ENCODE measurements at places on chromosomes 6 and 20.
A peak's percentile ranks its signal among the peaks of the same experiment; 100 is the strongest.

- no peak for DNase-seq
These were observed 570.8 kb downstream of the UTRN start for GRCh38 chr6:144855812-144856531.

GRCh38 chr20:42775866-42776265 is 413.8 kb downstream of the PTPRT start:
- DNase-seq: no peak

GRCh38 chr20:60812561-60812960 is 439.5 kb upstream of the CDH4 start:
- no peak for DNase-seq

DNA sequence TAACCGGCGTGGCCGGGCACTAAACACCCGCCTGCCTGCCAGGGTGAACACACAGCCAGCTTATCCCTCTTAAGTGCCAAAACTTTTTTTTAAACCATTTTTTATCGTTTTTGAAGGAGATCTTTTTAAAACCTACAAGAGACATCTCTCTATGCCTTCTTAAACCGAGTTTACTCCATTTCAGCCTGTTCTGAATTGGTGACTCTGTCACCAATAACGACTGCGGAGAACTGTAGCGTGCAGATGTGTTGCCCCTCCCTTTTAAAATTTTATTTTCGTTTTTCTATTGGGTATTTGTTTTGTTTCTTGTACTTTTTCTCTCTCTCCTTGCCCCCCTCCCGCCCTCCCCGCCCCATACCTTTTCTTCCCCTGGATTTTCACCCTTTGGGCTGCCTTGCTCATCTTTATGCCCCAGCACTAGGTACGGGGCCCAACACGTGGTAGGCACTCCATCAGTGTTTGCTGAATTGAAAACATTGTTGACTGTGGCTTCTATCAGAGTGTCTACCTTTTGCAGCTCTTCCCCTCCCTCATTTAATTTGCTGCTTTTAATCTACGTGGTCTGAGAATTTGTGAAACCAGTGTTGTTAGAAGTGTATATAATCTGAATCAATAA is 1.5 kb downstream of the ZCCHC3 start:
- peak; percentile 58 for DNase-seq

- DNase-seq: no peak
These were observed 216.7 kb downstream of the ATXN1 start for GRCh38 chr6:16544521-16544920.

DNA sequence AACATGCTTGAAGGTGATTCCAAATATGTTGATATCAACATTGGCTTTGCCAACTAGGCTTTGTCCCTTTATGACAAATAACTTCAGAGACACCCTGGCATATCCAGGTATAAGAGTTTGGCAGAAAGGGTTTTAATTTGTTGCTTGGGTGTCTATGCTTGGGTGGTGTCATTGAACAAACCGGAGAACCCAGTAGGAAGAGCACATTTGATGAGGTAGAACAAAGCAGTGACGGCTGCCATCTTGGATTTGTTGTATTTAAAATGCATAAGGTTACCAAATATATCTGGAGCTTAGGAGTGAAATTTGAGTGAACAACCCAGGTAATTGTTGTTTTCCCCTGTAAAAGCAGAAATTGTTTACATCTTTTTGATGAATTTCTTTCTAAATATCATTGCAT is 503.7 kb upstream of the JARID2 start:
- no peak for DNase-seq

GRCh38 chr20:2349801-2350200 is 30.9 kb upstream of the TGM6 start:
- no peak for DNase-seq

DNA sequence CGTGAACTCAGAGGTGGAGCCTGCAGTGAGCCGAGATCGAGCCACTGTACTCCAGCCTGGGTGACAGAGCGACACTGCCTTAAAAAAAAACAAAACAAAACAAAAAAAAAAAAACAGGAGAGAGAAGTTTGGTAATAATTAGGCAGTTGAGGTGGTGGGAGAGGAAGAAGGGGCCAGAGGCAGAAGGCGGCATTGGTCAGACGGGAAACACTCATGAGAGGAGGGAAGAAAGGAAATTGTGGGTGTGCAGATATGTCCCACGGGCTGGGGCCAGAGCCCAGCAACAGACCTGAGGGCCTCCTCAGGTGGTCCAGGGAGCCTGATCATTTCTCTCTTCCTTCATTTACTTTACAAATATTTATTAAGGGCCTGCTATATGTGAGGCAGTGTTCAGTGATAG is 20.0 kb downstream of the SULF2 start:
- DNase-seq: no peak

GRCh38 chr6:2381872-2382661 is 136.7 kb upstream of the GMDS start:
- DNase-seq: no peak

- DNase-seq: no peak
These were observed 10.6 kb downstream of the TOX2 start for GRCh38 chr20:43925215-43925614.

DNA sequence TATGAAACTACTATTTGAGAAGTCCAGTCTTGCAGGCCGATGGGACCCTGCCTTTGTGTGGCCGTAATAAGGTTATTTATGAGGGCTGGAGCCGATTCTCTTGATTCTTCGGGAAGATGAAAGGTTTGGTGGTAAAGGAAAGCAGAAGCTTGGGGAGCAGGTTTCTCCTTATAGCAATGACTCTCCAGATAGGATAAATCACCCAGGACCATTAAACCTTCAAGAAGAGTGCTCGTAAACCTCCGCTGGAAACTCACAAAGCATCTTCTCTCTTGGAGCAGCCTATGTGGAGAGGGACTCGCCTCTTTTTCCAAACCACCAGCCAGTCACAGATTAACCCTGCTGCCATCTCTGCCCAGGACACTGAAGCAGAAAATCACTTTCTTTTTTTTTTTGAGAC is 69.6 kb upstream of the SALL4 start:
- DNase-seq: no peak

DNA sequence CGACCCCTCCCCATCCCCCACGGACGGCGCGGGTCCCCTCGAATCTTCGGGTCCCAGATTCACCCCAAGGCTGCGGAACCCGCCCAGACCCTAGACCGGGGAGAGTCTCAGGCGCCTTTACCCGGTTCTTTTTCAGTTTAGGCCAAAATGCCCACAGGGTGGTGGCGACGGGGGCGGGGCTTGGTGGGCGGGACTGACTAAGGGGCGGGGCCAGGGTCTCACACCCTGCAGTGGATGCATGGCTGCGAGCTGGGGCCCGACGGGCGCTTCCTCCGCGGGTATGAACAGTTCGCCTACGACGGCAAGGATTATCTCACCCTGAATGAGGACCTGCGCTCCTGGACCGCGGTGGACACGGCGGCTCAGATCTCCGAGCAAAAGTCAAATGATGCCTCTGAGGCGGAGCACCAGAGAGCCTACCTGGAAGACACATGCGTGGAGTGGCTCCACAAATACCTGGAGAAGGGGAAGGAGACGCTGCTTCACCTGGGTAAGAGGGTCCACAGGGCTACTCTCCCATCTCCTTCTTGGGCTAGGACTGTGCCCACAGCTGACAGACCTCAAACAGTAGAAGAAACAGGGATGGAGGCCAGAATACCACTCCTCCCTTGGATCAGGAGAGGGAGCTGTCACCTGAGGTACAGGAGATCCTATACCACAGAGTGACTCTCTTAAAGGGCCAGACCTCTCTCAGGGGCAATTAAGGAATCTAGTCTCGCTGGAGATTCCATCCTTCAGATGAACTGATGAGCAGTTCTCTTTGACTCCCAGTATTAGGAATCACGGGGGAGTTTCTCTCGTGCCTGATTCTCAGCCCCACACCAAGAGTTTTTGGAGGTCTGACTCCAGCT is 942 bp downstream of the HLA-E start:
- peak; percentile 92 for DNase-seq

- DNase-seq: no peak
These were observed 90.4 kb downstream of the CARMIL1 start for GRCh38 chr6:25369433-25370177.

GRCh38 chr20:2521369-2522305 is 12.9 kb upstream of the ZNF343 start:
- peak; percentile 47 for DNase-seq

Data from osteoblast (primary cell).